Activated T-helper 2 cell treated with anti-CD3 and anti-CD28 coated beads, Interferon-gamma antibody, Interleukin-2, Interleukin-4, amounts not matched to agents 10 μg/mL and 5 μg/mL and 100 μg/mL, durations not matched to agents 14 hours and 24 hours and 36 hours (primary cell): ENCODE measurements at places on chromosomes 5 and 9.

- no peak for DNase-seq
Observed at GRCh38 chr5:14976486-14976885, 104.9 kb upstream of the ANKH start.

DNA sequence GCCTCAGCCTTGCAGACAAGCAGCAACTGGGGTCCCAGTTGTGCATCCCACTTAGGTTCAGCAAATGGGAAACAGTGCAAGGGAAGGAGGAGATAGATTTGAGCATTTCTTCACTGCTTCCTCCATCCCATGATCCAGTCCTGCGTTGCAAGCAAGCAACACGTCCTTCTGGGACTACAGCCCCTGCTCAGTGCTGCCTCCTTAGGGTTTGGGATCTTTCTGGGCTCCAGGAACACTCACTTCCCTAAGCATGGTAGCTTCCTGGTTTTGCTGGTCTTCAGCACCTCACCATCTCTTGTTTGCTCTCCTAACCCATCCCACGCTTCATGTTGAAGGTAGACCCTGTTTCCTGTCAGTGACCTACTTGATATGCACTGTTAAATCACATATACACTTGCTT, 444.7 kb downstream of the MED10 start:
- DNase-seq = no peak

DNA sequence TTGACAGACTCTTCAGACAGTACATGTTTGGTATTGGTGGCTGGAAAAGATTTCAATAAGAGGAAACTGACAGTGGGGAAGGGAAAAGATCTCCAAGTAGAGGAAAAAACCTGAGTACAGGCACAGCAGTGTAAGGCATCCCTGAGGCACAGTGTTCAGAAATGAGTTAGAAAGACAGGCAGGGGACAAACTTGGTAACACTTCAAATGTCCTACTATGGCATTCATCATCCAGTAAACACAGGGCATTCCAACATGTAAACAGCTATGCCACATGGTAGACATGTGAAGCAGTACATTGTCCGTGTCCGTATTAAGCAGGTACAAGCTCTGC, 45.0 kb upstream of the NR5A1 start:
- no peak for DNase-seq

DNA sequence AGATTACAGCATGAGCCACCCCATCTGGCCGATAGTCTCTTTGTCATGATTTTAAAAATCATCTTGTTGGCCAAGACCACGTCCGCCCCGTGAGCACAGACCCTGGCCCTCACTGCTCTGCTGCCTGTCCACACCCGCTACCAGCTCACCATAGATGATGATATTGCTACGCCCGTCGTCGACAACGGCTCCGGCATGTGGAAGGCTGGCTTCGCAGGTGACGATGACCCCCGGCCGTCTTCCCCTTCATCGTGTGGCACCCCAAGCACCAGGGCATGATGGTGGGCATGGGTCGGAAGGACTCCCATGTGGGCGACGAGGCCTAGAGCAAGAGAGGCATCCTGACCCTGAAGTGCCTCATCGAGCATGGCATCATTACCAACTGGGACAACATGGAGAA, 76.5 kb downstream of the KDM4C start:
- DNase-seq = no peak
